SK-N-SH treated with all-trans-retinoic acid at 6 μM for 48 hours (cell line): ENCODE measurements at places on chromosomes 1 and 21.

GRCh38 chr1:239812580-239812979 is 279.1 kb upstream of the FMN2 start:
- no peak for ATAC-seq

GRCh38 chr1:70583522-70583921 is 172.5 kb downstream of the CTH start:
- ATAC-seq, result no peak

DNA sequence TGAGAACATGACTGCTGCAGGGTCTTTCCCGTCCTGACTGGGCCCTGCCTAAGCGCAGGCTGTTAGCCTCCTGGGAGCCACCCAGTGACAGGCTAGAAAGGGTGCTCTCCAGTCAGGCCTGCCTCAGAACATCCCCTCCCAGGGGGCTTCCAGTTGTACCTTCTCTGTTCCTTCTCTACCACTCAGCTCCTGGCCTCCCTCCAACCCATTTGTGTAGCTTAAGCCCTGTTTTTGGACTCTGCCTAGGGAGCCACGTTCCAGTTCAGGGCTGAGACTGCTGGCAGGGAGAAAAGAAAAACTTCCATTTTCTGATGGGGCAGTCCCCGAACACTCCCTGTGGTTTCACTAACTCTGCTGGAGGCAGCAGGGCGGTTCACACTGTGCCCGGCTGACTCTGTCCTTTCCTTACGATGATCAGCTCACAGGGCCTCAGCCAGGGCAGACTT is 15.3 kb upstream of the POU3F1 start:
- ATAC-seq, result no peak

DNA sequence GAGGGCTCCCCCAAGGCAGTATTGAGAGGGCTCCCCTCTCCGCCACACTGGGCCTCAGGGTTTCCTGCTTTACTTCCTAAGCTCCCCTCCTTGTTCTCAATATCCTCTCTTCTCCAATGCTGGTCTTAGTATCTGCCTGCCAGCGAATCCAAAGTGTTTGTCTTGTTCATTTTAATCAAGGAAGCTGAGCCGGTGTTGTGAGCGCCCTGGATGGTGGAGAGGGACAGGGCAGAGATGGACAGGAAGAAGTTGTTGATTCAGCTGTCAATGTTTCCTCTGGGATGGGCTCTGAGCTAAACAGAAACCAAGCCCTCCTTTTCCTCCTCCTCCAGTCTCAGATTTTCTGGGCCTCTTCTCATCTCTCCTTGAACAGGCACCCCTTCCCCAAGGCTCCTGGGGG is 5.4 kb downstream of the OLFML3 start:
- ATAC-seq, result no peak

DNA sequence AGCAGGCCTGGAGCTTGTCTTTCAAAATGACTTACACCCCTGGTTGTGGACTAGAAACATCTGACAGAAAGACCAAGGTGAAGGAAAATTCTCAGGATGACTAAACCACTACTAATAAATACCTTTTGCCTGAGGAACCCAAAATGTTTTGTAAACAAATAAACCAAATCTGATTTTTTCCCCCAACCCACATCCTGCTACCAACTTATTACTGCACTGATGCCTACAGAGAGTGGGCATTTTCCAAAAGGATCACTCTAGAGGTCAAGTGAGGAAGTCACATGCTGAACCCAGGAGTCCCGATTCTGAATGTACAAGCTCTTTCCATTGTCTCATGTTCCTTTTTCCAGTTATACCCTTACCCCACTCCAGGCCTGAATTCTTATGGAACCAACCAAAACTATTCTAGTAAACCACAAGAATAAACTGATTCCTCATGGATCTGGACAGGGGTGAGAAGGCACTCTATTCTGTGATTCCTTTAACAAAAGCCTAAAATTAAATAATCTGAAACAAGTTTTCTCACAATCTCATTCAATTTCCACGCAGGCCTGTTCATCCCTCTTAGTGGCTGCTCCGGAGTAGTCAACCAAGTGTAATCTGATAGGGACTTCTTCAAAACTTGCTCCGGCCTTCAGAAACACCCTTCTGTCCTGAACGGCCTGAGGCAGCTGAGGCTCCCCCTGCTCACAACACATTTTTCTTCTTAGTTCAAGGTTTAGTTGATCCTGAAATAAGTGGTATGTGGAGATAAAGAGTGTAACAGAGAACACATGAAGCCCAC is 1.4 kb downstream of the PI4KB start:
- no peak for ATAC-seq

GRCh38 chr1:35569936-35570335 is 3.2 kb upstream of the TFAP2E start:
- no peak for ATAC-seq

DNA sequence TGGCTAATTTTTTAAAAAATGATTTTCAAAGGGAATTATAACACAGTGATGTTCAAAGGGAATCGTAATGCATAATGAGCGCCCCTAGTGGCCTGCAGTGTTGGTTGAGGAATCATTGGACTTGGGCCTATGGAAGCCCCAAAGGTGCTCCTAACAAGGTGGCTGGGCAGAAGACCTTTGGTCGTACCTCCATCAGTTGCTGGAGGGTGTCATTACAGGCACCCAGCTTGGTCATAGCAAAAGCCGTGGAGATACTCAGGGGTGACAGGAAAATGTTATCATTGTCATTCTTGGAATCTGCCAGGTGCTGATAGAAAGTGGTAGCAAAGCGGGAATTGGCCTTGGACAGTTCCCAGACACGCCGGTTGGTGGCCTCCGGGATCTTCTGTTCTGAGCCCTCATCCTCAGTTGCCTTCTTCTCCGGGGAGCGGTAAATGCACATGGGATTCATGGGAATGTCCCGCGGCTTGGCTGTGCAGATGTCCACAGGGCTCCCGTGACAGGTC is 2.7 kb downstream of the SERPINC1 start:
- peak; percentile 89 for ATAC-seq

DNA sequence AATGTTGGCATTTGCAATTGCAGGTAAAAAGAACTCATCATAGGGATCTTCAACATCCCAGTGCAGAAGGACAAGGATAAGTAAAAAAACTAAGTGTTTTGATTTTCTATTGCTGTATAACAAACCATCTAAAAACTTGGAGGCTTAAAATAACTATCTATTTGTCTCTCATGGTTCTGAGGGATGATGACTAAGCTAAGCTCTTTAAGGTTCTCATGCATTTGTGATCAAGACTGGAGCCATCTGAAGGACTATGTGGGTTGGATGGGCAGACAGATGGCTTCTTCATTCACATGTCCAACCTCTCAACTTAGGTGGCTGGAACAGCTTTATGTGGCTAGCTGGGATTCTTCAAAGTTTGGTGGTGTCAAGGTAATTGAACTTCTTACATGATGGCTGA is 51.5 kb downstream of the RPL5 start:
- no peak for ATAC-seq

GRCh38 chr1:86380257-86380861 is 15.8 kb downstream of the ODF2L start:
- ATAC-seq, result peak; percentile 85

- ATAC-seq, result peak; percentile 45
Measured at GRCh38 chr1:225919906-225920305, 4.1 kb downstream of the PYCR2 start.

DNA sequence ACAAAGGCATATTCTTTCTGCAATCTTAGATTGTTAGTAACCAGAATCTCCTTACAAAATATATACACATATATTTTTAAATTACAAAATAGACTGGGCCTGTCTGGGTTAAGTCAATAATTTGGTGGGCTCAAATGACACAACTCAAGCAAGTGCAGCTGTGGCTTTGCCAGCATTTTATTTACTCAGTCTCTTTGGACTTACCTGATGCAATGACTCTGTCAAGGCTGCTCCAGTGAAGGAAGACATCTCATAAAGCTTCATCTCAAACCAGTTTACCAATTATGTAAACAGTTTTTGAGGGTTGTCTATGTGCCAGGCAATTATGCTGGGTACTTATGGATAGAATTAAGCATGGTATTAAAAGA is 22.8 kb upstream of the ABCA4 start:
- ATAC-seq, result no peak

GRCh38 chr21:41141031-41141457 is 26.9 kb upstream of the BACE2 start:
- ATAC-seq, result no peak

DNA sequence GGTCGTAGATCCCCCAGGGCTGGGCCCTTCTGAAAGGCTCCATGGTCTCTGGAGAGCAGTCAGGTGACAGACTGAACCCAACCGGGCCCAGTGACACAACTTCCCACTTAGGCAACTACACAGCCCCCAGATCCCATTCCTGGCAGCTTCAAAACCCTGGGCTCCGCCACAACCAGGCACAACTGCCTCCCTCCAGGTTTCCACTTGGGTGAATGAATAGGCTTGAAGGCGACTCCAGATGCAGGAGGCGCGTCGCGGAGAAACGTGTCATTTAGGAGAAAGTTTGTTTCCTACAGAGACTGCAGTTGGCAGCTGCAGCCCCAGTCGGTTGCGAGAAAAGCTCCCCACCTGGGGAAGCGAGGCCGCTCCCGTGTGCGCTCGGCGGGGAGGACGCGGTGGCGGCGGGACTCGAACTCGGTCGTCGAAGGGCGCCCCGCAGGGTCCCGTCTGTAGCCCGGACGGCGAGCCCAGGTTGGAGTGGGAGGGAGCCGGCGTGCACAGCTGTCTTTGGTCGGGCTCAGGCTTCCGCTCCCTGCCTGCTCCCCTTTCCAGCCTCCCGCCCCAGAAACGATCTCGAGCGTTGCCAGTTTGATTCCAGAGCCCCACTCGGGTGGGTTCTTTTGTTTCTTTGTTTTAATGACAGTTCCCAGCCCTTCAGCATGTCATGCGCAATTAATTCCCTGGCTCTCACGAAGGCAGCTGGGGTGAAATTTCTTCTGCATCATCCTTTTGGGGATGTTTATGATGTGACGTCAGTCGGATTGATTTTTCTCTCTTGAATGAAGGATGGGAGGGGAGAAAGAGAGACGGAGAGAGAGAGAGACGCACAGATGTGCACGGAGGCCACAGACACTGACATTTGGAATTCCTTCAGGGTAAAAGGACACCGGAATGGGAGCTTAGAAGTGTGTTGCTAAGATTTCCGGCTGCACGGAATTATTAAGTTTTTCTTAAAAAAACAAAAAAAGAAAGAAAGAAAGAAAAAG is 862 bp upstream of the SGIP1 start:
- ATAC-seq, result peak; percentile 31

DNA sequence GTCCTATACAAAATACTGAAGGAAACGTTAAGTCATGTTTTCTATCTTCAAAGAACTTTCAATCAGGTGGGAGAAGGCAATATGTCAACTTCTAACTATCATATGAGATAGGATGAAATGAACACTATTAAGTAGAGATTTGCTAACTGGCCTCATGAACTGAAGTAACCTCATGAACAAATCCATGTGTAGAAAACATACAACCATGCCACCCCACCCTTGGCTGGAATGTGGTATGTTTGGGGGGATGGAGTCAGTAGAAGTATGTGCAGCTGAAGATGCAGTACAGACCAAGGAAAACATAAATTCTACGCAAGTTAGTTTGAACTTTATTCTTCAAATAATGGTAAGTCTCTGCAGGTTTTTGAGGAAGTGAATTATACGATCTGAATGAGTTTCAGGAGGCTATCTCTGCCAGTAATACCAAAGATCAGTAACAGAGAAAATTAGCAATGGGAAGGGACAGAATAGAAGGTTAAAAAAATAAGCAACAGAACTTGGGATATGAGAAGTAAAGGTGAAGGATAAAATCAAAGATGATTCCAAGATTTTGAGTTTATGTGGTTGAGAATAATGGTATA is 4.5 kb downstream of the TRMT1L start:
- no peak for ATAC-seq

DNA sequence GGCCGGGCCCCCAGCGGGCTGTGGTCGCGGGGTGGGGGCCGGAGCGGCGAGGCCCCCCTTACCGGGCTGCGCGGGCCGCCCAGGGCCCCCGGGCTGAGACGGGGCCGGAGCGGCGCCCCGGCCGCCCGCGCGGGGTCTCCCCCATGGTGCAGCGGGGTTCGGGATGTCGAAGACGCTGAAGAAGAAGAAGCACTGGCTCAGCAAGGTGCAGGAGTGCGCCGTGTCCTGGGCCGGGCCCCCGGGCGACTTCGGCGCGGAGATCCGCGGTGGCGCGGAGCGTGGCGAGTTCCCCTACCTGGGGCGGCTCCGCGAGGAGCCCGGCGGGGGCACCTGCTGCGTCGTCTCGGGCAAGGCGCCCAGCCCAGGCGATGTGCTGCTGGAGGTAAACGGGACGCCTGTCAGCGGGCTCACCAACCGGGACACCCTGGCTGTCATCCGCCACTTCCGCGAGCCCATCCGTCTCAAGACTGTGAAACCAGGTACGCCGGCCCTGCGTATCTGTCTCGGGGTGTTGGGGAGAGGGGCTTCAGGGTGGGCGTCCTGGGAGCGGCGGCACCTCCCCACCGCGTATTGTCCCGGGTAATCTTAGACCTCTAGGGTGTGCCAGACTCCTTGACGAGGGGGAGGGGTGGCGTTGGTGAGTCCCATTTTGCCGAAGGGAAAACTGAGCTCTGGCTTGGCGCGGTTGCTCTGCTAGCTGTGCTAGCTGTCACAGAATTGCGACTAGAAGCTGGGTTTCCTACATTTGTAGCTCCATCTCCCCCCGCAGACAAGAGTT is 745 bp downstream of the MAGI3 start:
- peak; percentile 1; the same call in 1 of the 3 replicates for ATAC-seq

- ATAC-seq, result peak; percentile 8
Measured at GRCh38 chr1:172929006-172929405, 121.7 kb downstream of the TNFSF18 start.

- ATAC-seq, result no peak
Measured at GRCh38 chr1:30345491-30346130, 377.8 kb downstream of the MATN1 start.

GRCh38 chr1:151612501-151613281 is 841 bp downstream of the SNX27 start:
- ATAC-seq, result peak; percentile 54

- ATAC-seq, result no peak
Measured at GRCh38 chr21:41916888-41917433, 36.9 kb downstream of the C2CD2 start.

DNA sequence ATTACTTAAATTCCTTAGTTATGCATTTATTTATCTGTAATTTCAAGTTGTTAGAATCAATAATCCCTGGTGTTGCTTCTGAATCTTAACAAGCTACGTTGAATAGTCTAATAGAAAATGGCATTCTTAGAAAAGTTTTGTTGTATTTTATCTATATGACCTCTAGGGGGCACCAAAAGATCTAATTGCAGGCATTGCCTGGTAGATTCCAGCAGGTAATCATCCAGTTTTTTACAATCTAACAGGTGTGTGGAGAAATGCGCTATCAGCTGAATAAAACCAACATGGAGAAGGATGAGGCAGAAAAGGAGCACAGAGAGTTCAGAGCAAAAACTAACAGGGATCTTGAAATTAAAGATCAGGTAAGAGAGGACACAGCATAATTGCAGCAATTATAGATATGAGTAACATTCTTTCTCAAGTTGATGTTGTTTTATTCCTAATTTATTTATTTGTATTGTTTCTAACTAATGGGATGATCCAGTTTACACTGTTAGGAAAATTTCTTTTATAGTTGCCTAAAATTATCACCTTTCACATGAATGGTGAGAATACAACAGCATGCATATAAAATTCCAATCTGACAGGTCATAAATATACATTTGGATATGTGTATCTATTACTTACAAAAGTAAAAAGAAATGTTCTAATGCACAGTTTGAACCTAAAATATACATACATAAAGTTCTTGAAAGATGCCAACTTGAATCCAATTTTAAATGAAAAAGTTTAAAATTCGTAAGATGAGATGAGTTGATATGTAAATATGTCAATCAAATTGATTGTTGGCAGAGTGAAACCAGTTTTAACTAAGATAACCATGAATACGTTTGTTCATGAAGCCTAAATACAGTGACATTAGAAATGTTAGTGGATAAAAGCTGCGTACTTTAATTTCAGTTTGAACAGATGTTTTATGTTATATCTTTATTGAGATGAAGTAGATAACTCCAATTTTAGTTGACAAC is 88.4 kb downstream of the SDCCAG8 start:
- ATAC-seq, result peak; percentile 82

- no peak for ATAC-seq
Measured at GRCh38 chr21:38525454-38525853, 27.2 kb upstream of the ERG start.
